Activated CD8-positive, alpha-beta memory T cell treated with anti-CD3 and anti-CD28 coated beads, Interleukin-2, amount 10 ng/mL, durations not matched to agents 7 days and 5 days (primary cell): ENCODE measurements at places on chromosomes 2 and 18.

- peak; percentile 61 for DNase-seq
Observed at GRCh38 chr18:12911025-12911928, 27.2 kb upstream of the PTPN2 start.

DNA sequence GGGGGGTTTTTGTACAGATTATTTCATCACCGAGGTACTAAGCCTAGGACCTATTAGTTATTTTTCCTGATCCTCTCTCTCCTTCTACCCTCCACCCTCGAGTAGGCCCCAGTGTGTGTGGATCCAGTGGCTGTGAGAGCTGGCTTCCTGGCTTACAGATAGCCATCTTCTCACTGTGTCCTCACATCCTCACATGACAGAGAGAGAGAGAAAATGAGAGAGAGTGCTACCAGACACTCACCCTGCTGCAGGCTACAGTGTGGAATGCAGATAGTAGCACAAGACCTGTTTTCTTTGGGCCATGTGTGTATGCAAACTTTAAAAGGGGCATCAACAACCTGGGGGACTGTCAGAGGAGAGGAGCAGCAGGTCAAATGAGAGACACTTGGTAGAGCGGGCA is 9.5 kb downstream of the KCNK3 start:
- DNase-seq: no peak

GRCh38 chr2:182621810-182622209 is 94.2 kb upstream of the DNAJC10 start:
- DNase-seq: no peak

GRCh38 chr2:73852020-73852419 is 23.3 kb downstream of the STAMBP start:
- DNase-seq: no peak

DNA sequence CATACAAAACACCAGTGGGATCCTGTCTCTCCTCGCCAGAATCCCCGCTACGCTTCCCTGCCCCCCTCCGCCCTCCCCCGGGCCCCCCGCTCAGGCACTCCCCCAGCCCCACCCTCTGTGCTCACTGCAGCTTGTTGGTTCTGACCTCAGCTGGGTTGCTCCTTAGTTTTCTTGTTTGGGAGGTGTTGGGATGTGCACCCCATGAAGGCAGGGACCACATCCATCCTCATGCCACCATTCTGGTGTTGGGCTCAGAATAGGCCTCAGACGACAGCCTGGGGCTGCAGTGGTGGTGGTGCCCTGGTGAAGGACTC is 4.6 kb downstream of the SNED1 start:
- DNase-seq: no peak

DNA sequence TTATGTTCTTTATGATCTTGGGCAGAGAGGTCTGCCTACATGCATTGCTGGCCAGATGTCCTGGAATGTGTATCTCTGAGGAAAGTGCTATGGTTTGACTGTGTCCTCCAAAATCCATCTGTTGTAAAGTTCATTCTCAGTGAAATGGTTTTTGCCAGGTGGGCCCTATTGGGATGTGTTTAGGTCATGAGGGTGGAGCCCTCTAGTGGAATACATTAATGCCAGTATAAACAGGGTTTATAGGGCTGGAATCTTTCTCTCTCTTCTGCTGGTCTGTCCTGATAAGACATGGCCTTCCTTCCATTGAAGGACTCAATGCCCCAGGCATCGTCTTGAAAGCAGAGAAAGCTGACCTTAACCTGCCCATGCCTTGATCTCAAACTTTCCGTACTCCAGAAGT is 258.5 kb downstream of the RPIA start:
- DNase-seq: no peak

DNA sequence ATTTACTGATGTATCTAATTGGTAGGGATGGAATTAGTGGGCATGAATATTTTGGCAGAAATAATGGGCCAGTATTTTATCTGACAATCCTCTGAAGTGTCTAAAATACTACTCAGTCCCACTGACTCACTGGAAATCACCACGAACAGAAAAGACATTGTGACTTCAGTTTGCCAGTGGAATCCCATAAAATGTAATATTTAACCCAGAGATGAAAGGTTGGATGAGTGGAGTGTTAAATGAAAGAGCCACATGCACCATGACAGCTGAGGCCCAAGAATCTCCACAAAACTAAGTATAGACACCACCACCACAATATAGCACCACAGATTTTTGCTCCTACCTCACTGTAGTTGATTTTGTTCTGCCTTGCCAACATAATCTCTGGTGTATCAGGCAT is 103.9 kb downstream of the NEB start:
- DNase-seq: no peak

GRCh38 chr2:180356676-180357075 is 349.6 kb upstream of the CWC22 start:
- DNase-seq: no peak

DNA sequence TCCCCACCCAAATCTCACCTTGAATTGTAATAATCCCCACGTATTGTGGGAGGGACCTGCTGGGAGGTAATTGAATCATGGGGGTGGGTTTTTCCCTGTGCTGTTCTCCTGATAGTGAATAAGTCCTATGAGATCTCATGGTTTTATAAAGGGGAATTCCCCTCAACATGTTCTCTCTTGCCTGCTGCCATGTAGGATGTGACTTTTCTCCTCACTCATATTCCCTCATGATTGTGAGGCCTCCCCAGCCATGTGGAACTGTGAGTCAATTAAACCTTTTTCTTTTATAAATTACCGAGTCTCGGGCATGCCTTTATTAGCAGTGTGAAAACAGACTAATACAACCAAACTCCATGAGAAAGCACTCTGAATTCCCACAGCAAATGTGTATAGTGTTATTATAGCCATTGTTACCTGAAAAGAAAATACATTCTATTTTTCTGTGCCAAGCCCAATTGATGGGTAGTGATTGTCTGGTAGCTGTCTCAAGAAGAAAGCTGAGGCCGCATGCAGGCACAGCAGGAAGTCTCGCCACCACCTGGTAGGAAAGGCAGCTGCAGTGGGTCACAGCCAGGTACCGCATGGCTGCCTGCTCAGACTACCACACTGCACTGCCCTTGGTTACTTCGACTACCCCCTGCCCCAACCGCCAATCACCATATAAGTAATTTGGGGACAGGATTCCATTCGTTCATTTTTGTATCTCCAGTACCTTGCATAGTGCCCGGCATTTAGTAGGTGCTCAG is 10.3 kb upstream of the ZBTB7C start:
- no peak for DNase-seq

DNA sequence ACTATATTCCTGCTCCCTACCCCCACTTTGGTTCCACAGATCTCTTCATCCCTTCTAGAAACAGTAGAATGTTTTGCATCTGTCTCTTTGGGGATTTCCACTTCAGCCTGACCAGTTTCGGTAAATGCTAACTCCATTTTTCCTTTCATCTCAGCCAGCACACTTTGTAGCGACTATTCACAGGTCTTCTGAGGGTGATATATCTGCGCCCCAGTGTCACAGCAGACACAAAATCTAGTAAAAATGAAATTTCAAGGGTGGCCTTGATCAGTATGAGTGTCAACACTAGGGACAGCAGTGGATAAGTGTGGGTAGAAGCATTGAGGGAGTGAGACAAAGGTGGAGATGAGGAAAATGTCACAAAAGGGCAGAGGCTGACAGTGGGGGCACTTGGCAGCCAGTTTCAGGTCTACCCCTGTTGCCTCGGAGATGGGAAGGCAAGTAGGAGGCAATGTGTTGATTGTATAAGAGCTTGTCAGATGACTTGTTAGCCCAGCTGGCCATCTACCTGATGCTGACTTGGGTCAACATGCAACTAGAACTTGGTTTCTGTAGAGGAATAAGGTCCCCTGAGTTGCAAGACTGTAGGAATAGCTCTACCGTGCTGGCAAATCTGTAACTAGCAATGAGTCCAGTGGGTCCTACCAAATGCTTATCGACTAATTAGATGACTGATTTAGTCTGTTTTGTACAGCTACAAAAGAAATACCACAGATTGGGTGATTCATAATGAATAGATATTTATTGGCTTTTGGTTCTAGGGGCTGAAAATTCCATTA is 60.7 kb downstream of the CXCR4 start:
- DNase-seq: peak; percentile 51

GRCh38 chr2:134140251-134140661 is 113.6 kb upstream of the MGAT5 start:
- no peak for DNase-seq

GRCh38 chr2:8015848-8016600 is 665.8 kb upstream of the ID2 start:
- DNase-seq: no peak

DNA sequence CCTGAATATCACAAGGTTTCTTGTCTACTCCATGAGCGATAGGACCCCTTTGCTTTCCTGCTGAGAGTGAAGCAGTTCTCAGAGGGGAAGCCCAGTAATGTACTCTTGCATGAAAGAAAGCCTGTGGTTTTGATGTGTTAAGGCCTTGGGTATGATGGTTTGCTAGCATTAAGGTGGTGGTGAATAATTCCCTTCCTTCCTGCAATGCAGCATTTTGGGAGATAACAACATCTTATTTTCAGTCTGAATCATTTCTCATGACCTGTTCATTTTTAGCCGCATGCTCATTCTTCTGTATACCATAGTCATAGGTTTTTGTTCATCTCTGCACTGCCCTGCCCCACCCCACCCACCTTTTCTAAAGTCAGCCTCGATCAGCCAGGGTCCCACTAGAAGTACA is 66.2 kb downstream of the HNMT start:
- no peak for DNase-seq

DNA sequence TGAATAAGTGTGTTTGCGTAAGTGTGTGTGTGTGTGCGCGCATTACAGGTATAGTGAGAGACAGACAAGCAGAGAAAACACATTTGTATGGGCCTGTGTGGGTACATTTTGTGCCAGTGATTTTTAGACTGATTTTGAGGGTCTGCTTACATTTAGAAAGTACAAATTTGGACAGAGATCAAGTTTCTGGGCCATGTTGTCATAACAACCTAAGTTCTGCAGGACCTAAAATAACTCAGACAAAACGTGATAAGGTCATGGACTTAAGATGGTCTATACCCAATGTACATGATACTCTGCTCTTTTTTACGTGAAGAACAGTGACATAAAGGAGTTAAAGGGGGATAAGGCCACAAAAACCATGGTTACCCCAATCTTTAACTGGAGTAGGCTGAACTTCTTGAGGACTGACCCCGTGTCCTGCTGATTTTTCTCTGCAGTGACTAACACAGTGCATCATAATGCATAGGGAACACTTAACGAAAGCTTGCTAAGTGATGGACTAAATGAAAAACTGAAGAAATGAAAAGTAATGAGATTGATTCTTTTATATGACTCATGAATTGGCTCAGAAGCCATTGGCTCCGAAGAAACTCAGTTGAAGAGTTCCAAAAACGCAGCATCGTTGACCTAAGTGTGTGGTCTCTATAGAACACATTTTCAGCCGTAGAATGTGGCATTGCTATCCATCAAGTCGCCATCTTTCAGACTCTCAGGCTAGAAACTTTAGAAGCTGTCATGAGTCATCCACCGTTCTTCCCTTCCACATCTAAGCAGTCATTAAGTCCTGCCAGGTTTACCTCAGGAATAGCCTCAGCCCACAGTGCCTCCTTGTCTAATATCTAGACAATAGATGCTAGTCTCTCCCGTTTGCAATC is 61.6 kb upstream of the NCOA1 start:
- no peak for DNase-seq

DNA sequence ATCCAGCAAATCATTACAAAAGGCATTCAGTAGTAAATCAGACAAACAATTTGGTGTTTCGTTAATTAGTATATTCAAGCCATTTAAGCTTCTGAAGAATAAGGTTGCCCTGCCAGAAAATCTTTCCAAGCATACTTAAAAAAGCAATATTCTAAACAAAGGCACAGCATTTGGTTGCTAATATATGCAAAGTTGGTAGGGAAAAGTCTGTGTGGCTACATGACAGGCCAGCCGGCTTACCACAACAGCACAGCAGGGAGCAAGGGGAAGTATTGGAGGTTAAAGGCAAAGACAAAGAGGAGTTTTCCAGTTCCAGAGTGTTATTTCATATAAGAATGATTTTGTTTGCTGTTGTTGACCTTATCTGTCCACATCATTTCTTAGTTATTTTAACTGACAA is 282.3 kb downstream of the MBD5 start:
- no peak for DNase-seq

DNA sequence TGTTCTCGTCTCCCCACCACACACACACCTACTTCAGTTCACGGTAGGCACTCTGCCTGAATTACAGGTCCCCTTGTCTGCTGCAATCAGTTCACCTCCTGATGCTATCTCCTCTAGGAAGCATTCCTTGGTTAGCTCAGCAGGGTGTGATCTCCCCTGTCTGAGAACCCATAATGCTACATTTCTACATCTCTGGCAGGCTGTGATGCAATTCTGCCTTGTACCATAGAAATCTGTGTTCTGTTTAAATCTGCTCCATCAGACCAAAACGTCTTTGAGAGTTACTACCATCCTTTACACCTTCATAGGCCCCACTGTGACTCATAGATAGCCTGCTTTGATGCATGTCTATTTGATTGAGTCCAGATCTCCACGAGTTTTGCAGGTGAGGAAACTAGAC is 103.9 kb downstream of the TTC32 start:
- no peak for DNase-seq

- no peak for DNase-seq
Observed at GRCh38 chr18:37986665-37987064, 421.1 kb upstream of the CELF4 start.

DNA sequence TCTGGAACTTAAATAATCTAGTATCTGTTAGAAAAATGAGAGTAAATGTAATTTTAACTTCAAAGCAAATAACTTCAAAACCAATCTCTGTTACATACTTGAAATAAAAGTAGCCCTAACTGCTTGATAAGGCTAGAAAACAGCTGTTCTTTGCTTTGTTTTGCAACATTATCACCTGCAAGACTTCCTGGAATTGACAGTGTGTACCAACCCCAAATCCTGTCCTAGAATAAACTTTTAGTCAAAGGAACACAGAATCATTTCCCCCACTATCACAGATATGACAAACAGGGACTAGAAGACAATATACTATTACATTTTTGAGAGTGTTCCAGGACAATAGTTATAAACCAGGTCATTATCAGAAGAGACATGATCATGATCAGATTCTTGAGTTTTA is 105.3 kb upstream of the PGAP1 start:
- no peak for DNase-seq

GRCh38 chr18:54962919-54963645 is 3.8 kb upstream of the CCDC68 start:
- no peak for DNase-seq

DNA sequence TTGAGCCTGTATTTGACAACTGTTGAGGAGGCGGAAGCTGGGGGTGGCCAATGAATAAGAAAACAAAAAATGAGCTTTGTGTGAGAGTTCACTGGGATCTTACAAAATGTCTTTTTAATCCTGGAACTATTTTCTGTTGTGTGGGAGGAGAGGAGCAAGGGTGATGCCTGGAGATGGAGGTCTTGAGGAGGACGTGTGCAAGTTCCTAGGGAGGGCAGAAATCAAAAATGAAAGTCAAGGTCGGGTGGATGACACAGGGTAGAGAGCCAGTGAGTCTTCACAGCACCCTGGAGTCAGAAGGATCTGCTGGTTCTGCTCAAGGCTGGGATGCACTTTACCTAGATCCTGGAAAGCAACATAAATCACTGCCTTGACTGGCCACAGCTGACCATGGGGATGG is 180.3 kb upstream of the PKDCC start:
- DNase-seq: no peak

DNA sequence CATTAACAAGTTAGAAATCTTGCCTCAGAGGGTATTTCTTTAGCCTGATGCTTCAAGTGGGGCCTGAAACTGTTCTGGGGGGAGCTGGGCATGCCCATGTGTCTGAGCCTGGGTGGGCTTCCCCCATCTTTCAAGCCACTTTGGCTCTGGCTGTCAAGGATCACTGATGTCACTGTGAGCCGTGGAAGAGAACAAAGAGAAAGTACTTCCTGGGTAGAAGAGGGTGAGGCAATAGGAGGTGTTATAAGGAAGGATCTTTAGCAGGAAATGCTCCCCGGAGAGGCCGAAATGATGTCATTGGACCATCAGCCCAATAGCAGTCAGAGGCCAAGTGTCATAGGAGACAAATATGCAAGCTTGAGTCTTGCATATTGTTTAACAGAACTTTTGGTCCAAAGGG is 228.4 kb upstream of the MEX3C start:
- no peak for DNase-seq
